ENCODE measurements at places on chromosomes 12 and 14.

- no peak for DNase-seq
Observed at GRCh38 chr14:100911665-100912316, 8.3 kb upstream of the RTL1 start.

- DNase-seq = no peak
Observed at GRCh38 chr14:64774272-64774671, 70.0 kb downstream of the PLEKHG3 start.

- no peak for DNase-seq
Observed at GRCh38 chr14:71244341-71244740, 337.1 kb downstream of the PCNX1 start.

GRCh38 chr14:77151245-77151644, 9.7 kb upstream of the ZDHHC22 start:
- no peak for DNase-seq

- no peak for DNase-seq
Observed at GRCh38 chr12:91986084-91986483, 159.6 kb downstream of the BTG1 start.

DNA sequence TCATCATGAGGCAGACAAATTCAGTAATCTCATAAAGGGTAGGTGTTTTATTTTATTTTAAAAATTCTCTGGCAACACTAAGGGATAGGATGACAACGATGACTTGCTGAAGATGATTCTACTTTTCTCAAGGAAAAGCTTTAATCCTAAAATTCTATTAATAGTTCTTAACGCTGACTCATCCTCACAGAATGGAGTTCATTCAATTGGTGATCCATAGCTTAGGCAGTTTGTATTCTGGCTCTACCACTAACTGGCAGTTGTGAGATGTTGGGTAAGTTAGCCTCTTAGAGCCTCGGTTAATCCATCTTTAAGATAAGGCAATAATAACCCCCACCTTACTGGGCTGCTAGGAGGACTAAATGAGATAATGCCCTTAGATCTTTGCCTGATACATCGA, 116.3 kb downstream of the RTN1 start:
- DNase-seq = no peak

GRCh38 chr14:105519946-105520698, 6.3 kb upstream of the TMEM121 start:
- DNase-seq = no peak

DNA sequence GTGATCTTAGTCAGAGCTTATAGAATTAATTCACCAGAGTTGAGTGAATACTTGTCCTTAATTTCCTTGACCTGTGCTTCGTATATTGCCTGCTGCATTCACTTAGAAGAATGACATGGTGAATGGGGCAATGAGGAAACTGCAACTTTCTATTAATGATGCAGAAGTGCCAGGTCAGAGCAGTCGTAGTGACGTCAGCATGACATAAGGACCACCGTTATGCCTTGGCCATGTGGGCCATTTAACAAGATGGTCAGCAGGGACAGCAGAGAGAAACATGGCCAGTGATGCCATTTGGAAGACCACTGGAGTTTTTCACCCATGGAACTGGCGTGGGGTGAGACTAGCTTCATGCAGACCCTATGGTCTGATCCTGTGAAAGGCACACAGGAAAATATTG, 1469.4 kb upstream of the TMEM132C start:
- no peak for DNase-seq

GRCh38 chr14:35964697-35965286, 138.7 kb downstream of the BRMS1L start:
- DNase-seq = no peak

- DNase-seq = no peak
Observed at GRCh38 chr12:128790653-128791373, 32.9 kb downstream of the SLC15A4 start.

DNA sequence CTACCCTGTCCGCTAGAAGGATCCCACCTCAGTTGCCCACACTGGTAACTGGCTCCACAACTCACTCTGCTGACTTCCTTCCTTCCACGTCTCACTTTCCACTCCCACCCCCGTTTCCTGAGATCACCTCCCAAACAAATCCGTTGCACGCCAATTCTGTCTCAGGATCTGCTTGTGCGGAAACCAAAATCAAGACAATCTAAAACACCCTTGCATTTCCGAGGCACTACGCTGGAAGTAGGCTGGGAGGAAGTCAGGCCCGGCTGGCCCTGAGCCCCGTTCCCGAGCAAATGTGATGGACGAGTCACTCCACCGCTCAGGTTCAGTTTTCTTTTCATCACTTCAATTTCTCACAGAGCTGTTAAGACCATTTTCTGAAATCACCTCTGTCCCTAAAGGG, 23.1 kb downstream of the ABCB9 start:
- DNase-seq = no peak

GRCh38 chr14:92591346-92591745, 77.8 kb downstream of the RIN3 start:
- no peak for DNase-seq

DNA sequence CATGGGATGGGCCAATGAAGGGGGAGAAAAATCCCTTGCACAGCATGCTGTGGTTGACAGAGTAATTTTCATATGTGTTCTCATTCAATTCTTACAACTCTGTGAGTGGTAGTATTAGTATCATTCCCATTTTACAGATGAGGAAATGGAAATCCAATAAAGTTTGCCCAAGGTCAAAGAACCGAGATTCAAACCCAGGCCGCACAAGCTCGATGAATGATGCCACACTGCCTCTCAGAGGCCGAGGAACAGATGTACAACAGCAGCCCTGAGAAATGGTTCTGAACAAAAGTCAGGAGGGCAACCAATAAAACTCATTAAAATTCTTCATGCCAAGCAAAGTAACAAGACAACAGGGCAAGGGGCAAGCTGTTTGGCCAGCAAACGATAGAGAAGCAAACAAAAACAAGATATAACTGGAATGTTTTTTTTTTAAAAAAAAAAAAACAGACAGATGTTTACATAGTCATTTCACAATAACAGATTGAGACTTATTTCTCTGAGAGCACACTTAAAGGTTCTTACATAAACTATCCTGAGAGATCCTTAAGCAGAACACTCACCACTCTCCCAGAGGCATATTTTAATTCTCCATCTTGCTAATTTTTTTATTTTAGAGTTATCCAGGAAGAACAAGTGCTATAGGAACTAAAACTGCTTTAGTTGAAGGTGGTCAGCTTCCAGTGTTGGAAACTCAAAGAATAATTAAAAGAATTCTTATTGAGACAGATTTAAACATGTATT, 85.8 kb downstream of the EXOC5 start:
- no peak for DNase-seq

- DNase-seq = no peak
Observed at GRCh38 chr14:56292970-56293369, 174.8 kb downstream of the PELI2 start.

GRCh38 chr14:63952933-63953437, 100.2 kb downstream of the SYNE2 start:
- no peak for DNase-seq

- peak; percentile 80 for DNase-seq
Observed at GRCh38 chr14:90820958-90821357, 4.7 kb upstream of the TTC7B start.

- DNase-seq = no peak
Observed at GRCh38 chr14:35221462-35221861, 70.7 kb upstream of the PSMA6 start.

- DNase-seq = no peak
Observed at GRCh38 chr12:32644431-32644830, 34.7 kb upstream of the DNM1L start.

- no peak for DNase-seq
Observed at GRCh38 chr14:20302042-20302755, 3.6 kb downstream of the TTC5 start.

GRCh38 chr14:92362781-92363235, 39.8 kb downstream of the SLC24A4 start:
- no peak for DNase-seq

DNA sequence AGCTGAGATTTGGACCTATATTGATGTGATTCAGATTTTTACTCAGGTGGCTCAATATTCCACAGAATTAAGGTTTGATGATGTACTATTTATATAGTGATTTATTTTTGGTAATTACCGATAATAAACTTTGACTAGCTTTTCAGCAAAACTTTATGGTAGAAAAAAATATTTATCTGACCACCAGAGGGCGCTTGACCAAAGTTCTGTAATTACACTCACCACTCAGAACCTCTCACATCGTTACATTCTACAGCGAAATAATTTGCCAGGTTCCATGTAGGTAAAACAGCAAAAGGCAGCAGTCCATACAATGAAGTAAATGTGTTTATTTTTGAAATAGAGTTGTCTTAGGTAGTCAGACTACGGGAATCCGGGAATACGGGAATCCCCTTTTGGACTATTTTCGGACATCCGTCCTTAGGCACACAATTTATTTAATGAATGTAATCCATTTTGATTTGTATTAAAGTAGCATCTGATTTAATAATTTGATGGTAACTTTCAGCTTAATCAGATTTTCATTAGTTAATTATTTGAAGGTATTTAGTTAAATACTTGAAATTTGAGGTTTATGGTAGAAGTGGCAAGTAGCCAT, 143.0 kb upstream of the DDHD1 start:
- peak; percentile 26 for DNase-seq

GRCh38 chr12:84842406-84843013, 70.1 kb downstream of the SLC6A15 start:
- no peak for DNase-seq

DNA sequence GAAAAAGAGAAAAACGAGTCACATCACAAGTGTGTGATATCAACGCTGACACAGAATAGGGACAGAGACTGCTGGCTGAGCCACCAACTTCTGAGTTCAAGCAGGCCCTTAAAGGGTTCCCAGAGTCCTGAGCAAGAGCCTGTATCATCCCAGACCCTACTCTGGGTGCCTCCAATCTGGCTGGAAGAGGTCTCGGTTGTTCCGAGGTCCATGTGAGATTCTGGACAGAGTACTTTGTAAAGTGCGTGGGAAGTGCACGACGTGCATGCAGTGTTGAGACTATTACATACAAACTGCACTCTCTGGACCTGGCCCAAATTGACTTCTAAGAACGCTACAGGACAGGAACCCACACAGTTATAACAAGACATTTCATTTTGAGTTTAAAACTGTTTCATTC, 40.6 kb downstream of the MOK start:
- DNase-seq = no peak

DNA sequence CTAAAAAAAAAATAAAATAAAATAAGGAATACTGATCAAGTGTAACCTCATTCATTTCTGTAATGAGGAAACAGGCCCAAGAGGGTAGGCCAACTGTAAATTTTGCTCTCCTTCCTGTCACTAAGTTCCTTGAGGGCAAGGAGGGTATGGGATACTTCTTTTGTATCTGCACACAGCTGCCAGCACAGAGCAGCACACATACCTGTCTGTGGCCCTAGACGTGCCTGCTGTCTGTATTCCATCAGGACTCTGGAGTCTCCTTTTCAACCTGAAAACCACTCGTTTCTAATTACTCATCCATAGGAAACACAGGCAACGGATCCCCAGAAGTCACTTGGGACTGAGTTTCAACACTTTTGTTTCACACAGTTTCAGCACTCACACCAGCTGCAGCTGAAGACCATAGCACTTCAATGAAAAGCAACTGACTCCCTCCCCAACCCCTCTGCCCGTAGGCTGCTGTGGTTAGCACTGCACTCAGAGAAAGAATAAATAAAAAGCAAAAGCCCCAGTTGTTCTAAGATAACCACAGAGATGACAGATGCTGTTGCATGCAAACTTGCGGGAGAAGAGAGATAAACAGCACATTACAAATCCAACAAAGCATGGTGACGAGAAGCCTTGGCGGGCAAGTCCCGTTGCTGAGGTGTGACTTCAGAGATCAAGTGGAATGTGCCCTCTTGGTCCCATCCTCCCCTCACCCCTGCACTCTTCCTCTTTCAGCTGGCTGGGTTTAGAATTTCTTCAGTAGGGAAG, 24.9 kb downstream of the CRACR2A start:
- peak; percentile 33 for DNase-seq

DNA sequence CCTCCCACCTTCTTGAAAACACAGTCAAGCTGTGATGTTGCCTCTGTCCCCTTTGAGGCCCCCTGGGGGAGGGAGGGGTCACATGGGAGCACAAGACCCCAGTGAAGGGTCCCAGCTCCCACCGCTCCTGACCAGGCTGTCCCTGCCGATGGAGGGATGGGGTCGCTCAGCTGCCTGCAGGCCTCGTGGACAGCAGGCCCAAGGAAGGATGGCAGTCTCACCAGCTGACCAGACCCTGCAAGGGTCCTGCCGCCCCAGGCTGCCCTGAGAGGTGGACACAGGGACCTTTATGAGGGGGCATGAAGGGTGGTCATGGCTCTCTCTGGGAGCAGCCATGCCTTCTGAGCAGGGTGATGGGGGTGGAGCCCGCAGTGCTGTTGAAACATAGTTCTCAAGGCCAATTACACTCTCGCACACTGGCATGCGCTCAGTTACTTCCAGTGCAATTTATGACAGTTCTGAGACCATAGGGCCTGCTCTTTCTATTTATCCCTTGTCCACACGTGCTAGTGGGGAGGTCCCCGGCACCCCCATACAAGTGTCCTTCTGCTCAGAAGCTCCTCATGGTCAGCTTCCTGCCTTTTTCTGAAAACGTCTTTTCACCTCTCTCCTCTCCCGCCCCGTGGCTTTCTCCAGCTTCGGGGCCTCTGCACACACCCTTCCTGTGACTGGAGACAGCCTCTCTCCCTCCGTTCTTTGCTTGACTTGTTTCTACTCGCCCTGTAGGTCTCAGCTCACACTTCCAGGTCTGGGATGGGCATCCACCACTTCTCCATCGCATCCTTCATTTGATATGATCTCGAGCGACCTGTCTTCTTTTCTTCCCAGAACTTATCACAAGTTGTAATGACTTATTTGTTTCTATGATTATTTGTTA, 313.1 kb downstream of the ADGRD1 start:
- no peak for DNase-seq

GRCh38 chr12:20757-21156, 45.8 kb upstream of the IQSEC3 start:
- DNase-seq = no peak

DNA sequence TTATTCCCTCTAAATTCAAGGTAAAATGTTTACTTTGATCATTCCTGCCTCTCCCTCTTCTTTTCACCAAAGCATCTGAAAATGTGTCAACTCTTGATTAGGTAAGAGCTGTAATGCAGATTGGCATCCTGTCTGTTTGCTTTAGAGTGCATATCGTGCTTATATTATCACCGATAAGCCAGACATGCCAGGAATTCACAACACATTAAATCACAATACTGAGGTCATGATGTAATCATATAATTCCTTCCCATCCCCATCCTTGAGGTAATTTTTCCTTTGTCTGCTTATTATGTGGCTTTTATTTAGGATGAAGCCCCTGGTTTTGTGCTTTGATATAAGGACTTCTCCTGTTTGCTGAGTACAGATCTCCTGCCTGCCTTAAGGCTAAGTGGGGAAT, 10.2 kb downstream of the DDX47 start:
- no peak for DNase-seq

DNA sequence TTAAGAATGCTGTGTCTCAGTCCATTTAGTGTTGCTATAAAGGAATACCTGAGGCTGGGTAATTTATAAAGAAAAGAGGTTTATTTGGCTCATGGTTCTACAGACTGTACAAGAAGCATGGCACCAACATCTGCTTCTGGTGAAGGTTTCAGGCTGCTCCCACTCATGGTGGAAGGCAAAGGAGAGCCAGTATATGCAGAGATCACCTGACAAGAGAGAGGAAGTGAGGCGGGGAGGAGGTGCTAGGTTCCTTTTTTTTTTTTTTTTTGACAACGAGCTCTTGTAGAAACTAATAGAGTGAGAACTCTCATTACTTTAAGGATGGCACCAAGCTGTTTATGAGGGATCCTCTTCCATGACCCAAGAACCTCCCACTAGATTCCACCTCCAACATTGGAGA, 121.6 kb downstream of the NUBPL start:
- no peak for DNase-seq

GRCh38 chr14:68359022-68359836, 433.6 kb downstream of the ZFP36L1 start:
- no peak for DNase-seq

- peak; percentile 24 for DNase-seq
Observed at GRCh38 chr12:19489168-19489567, 49.9 kb downstream of the AEBP2 start.

All from stimulated activated CD4-positive, alpha-beta T cell treated with anti-CD3 and anti-CD28 coated beads, Interleukin-2, amount 100 ng/mL, for 24 hours (primary cell).